ENCODE measurements at places on chromosomes 6 and 20. TPM values are rescaled to one million over a fixed set of nuclear protein-coding genes. Genes with fewer than 3 reads are reported as not detected.

Gene TRIM40
- total RNA-seq: 19.8 TPM

DNA sequence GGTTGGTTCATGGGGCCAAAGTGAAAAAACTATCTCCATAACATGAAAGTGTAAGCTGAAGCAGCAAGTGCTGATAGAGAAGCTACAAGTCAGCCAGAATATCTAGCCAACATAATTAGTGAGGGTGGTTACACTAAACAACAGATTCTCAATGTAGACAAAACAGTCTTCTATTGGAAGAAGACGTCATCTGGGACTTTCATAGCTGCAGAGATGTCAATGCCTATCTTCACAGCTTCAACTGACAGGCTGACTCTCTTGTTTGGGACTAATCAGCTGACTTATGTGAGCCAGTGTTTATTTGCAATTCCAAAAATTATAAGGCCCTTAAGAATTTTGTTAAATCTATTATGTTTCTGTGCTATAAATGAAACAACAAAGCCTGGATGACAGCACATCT, 63.2 kb downstream of the GMDS start:
- DNase-seq: no peak

- DNase-seq: no peak
Measured at GRCh38 chr20:23086056-23086566, at the start of gene CD93. TSS of gene CD93 (minus strand) at chr20:23086324. CDS start at chr20:23086192, 132 bp downstream.

GRCh38 chr6:87766211-87766610, 64.2 kb upstream of the AKIRIN2 start:
- no peak for DNase-seq

GRCh38 chr6:44138717-44139350, 11.5 kb downstream of the TMEM63B start:
- no peak for DNase-seq

DNA sequence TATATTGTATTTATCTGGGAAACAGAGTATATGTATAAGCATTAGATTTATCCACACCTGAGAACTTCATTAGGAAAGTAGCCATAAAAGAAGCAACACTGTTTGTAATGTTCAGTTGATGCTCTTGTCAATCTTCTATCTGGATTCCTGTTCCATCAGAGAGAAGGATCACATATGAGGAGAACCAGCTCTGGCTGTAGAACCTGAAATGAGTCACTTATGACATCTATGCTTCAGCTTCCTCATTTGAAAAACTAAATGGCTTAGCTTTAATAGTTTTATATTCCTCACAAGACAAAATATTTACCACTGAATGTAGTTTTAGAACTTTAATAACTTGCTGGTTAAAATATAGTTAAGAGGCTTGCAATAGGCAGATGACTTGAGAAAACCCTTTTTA, 144.7 kb downstream of the TASP1 start:
- DNase-seq: no peak

DNA sequence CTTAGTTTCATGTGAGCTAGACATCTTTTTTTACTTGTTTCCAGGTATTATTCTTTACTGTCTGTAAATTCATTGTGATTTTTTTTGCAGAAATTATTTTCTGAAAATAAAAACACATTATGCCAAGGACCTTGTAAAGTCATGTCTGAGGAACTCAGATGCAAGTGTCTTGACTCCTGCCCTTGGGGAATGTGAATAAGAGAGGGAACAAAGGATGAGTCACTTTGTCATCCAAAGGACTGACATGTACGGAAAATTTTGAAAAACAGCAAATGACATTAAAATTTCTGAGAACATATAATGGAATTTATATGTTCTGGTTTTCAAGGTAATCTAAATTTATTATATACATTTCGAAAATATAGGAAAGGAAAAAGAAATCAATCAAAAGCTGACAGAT, 660.4 kb downstream of the CD109 start:
- DNase-seq: no peak

Gene CYP24A1
- not detected for total RNA-seq

DNA sequence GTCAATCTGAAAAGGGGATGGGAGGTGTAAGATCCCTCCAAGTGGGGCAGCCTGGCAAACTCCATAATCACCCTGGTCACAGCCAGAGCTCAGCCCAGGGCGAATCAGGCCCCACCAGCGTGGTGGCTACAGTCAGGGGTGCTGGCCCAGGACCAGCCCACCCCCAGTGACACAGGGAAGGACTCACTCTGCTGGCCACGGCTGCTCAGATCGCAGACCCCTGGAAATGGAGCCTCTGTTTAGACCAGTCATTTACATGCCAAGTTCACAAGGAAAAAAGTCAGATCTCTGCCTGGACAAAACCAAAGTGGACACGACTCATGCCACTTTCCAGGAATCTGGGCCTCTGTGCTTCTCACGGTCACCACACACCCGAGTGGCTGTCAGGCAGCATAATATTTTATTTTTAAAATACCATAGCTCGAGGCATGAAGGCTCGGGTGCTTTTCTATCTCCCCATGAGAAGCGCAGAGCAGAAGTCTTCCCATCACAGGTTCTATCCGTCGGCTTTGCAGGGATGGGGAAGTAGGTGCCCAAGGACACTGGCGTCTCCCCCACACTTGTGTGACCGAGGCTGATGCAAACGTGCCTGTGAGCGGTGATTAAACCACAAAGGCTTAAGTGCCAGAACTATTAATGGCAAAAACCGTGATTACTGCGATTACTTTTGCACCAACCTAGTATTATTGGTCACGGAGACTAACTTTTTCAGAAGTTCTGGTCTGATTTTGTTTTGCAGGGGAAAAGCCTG, 13.0 kb downstream of the PXDC1 start:
- DNase-seq: no peak

Gene GPLD1
- 5.8 TPM for total RNA-seq
